ENCODE measurements at places on chromosomes 2 and 18.
A peak's percentile ranks its signal among the peaks of the same experiment; 100 is the strongest.

- DNase-seq = no peak
These were observed 402.1 kb downstream of the PARD3B start for GRCh38 chr2:204947405-204947804.

- DNase-seq = no peak
These were observed 43.8 kb downstream of the MOB4 start for GRCh38 chr2:197559681-197560080.

- DNase-seq = no peak
These were observed 246.3 kb upstream of the SIX2 start for GRCh38 chr2:45255563-45255962.

GRCh38 chr18:49778826-49779465 is 34.4 kb downstream of the ACAA2 start:
- peak; percentile 56 for DNase-seq

GRCh38 chr2:55415300-55415699 is 4.4 kb downstream of the CCDC88A start:
- no peak for DNase-seq

Measured in non-pigmented ciliary epithelial cell (primary cell).